Dermis blood vessel endothelial cell (primary cell): ENCODE measurements at places on chromosomes 5 and 9. TPM values are rescaled to one million over a fixed set of nuclear protein-coding genes. Genes with fewer than 3 reads are reported as not detected.

DNA sequence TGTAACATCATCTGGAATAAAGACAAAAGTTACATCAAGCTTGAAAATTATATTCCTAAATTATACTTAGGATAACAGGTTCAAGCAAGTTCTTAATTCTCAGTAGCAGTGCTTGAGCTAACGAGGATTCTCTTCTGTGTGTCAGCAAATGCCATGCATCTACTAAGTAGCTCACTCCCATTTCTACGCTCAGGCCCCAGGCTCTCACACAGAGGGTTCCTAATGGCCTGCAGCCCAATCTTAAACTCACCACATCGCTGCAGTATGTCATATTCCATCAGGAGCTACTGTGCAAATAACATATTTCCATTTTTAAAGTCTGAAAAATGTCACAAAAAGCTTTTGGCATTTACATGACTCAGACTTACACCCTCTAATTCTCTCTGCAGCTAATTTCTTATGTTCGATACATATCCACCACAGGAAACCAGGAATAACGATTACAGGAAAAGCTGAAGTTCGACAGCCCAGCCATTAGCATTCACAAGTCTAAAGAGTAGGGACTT is 474.8 kb downstream of the EFNA5 start:
- DNase-seq = no peak

SPATA31A3 gene
- total RNA-seq = not detected in 2 replicates

- DNase-seq = no peak
Measured at GRCh38 chr5:92992073-92992472, 588.9 kb downstream of the NR2F1-AS1 start.

- DNase-seq = no peak
Measured at GRCh38 chr9:107460153-107461023, 29.2 kb downstream of the KLF4 start.

PCDHGC3 gene
- 19.4 and 25.1 TPM in 2 replicates for total RNA-seq

GRCh38 chr5:78760366-78760765 is 111.8 kb upstream of the LHFPL2 start:
- DNase-seq = no peak

PTGER4 gene
- total RNA-seq = 12.3 and 23.5 TPM in 2 replicates

DNA sequence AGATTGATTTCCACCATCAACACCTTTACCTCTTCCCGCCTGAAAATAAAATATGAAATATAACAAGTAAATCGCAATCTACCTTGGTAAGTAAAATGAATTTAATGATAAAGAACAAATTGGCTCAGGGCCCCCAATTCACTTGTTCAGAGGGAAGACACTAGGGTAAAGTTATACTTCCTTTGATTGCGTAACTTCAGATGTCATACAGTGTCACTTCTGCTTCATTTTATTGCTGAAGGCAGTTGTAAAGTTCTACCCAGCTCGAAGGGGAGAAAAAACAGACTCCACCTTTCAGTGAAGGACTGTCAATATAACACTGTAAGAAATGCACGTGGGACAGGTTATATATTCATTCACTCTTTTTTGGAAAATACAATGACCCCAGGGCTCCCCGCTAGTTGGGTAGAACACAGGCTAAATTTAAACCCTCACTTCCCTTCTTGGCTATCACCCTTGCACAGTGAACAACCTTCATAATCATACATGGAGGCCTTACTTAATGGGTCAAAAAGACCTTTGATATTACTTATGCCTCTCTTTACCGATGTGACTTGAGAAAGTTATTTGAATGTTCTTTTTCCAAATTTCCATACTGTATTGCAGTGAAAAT is 848.8 kb downstream of the MAT2B start:
- DNase-seq = no peak

ERAP2 gene
- 8.4 and 132 TPM in 2 replicates for total RNA-seq

GFI1B gene
- not detected in 2 replicates for total RNA-seq

GRCh38 chr9:124788542-124789217 is 11.7 kb downstream of the OLFML2A start:
- no peak for DNase-seq

DNA sequence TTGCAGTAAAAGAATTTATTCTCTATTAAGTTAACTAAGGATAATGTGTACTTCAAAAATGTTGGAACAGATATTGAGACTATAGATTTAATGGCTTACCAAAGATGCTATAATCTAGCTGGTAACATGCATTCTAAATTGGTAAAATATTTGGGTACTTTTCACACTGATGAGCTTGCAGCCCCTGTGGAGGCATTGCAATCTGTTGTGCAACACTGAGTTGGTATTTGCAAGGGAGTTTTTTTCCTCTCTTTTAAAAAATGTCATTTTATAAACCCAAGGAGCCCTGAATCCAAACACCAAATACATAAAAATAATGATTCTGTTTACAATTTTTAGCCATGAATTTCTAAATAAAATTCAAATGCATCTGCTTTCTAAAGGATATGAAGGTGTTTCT is 944.8 kb downstream of the DTWD2 start:
- no peak for DNase-seq

CTNND2 gene
- total RNA-seq = not detected in 2 replicates

DNA sequence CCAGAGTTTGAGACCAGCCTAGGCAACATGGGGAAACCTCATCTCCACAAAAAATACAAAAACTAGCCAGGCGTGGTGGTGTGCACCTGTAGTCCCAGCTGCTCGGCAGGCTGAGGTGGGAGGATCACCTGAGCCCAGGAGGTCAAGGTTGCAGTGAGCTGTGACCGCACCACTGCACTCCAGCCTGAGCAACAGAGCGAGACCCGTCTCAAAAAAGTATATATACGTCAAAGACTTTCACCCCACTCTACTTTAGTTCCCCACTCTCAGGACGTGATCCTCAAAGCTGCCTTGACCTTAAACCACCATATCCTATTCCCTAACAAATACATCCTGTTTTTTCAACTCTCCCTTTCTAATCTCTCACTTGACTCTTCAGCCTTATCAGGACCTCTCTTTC is 41.0 kb downstream of the PCDHGC5 start:
- no peak for DNase-seq
